Central memory CD4-positive, alpha-beta T cell (primary cell): ENCODE measurements at places on chromosomes 7 and 10.

- no peak for DNase-seq
These were observed 10.7 kb downstream of the SEMA3D start for GRCh38 chr7:85176197-85176596.

- no peak for DNase-seq
These were observed 167.2 kb downstream of the WNT2 start for GRCh38 chr7:117155694-117156093.

DNA sequence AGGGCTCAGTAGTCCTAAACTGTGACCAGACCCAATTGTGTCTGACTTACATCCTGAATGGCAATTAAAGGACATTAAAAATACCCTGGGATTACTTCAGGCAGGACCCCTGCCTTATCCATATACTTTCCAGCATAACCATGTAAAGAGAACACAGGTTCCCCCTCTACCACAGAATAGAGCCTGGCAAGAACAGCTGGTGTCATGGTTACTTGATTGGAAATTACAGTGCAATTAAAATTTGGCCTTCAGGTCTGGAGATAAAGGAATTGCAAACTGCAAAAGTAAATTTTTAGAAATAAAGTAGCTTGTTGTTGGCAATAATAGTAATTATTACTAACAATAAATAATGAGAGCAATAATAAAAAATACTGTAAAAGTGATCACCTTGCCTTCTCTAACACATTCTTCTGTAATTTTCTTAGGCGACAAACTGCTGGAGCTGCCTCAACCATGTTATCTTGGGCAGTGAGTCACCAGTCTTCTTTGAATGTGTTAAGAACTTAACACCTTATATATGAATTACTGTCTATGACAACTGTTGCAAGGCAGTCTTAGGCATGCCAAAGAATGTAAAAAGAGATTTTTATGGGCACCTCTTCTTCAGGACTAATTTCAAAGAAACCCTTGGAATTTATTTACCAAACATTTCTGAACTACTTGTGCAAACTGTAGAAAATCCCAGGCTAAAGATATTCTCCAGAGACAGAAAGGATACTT, 53.7 kb downstream of the HIBADH start:
- no peak for DNase-seq

DNA sequence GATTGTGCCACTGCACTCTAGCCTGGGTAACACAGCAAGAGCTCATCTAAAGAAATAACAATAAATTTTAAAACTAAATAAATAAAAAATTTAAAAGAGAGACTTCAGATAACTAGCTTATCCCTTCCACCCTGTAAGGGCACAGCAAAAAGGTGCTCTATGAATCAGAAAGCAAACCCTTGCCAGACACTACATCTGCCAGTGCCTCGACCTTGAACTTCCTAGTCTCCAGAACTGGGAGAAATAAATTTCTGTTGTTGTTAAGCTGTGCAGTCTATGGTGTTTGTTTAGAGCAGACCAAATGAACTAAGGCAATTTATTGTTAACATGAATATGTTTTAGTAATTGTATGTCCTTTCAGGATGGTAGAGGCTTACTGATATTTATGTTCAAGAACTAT, 174.9 kb upstream of the TRIM24 start:
- no peak for DNase-seq

DNA sequence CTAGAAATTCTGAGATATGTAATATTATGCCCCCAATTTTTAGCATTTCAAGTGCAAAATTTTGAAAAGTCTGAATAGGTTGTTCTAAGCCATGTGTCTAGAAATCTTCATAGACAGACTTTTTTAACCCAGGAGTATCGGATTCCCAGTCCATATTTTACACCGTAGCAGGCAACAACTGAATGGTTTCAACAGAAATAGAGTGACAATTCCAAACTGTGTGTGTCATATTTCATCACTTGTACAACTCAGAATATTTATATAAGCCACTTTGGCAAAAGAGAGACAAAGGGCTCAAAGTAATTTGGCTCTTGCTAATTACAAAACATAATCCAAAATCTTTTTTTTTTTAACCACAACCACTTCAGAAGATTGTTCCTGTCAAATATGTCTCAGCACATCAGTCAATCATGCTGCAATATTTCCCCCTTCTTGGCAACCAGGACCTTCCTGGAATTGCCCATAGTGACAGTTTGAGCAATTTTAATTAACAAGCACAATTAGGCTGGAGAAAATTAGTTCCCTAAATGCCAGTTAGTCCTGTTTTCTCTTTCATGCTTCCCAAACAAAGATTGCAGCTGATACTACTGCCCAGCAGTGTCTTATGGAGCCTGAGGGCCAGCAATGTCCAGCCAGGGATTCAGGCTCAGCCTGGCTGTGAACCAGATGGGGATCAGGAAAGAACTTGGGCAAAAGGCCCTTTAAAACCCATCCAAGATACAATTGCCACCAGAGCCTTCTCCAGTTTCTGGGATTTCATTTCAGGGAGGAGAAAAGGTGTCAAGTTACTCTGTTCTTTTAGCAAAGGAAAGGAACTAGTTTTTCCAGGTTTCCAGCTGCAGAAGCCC, 533.3 kb upstream of the GHITM start:
- DNase-seq = no peak

DNA sequence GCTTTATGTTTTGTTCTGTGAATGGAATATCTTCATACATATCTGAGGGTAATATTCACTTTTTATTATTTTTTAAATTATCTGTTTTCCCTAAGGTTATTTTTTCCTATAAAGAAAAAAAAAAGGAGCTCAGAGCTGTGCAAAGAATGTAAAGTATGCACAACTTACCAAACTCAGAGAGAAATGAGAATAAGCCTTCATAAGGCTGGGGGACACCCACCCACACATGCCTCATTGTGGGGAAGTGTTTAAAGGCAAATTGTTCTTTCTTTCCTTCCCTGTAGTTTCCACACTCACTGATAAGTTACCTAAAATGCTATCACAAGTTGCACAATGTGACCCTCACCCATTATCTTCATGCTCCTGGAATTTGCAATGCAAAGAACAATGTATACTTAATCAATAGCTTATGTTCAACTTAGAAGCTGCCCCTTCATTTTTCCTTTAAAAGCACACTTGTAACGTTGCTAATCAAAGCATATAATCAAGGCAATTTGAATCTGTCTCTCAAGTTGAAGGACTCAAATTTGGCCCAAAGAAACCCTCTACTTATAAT, 108.1 kb downstream of the GNAT3 start:
- DNase-seq = no peak

DNA sequence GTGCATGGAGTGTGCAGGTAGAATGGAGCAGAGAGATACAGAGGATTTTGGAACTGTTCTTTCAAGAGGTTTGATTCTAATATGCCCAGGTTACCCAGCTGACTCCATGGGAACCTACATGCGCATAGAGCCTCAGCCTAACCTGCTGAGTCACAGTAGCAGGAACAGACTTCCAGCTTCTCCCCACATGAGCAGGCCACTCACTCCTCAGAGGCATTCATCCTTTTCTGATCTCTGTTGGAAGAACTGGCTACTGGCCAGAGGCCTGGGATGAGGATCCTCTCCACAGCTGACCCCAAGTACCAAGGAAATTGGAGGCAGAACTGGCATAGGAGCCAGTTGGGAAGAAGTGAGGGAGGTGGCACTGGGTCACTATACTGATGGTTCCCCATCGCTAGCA, 17.9 kb upstream of the CCSER2 start:
- no peak for DNase-seq

- DNase-seq = no peak
These were observed 134.6 kb upstream of the NPSR1 start for GRCh38 chr7:34523226-34523918.

DNA sequence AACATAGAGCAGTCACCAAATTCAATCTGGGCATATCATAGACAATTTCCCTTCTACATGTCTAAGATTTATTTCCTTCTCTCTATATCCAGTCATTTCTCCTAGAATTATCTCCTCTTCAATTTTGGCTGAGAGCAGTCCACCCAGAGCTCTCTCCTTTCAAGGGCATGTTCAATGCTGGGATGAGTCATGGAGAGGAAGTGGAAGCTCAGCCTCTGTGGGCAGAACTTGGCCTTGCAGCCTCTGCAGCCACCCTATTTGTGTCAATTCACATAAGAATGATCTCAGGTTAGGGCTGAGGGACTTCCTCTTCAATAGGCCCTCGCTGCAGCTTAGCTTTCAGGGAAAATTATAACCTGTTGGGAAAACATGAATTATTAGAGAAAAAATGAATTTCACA, 560.8 kb downstream of the POM121L12 start:
- no peak for DNase-seq

GRCh38 chr10:28798428-28798955, 121.2 kb downstream of the BAMBI start:
- no peak for DNase-seq

- no peak for DNase-seq
These were observed 344.5 kb downstream of the PCLO start for GRCh38 chr7:82818171-82818570.

GRCh38 chr10:30813872-30814481, 184.4 kb upstream of the LYZL2 start:
- DNase-seq = no peak

DNA sequence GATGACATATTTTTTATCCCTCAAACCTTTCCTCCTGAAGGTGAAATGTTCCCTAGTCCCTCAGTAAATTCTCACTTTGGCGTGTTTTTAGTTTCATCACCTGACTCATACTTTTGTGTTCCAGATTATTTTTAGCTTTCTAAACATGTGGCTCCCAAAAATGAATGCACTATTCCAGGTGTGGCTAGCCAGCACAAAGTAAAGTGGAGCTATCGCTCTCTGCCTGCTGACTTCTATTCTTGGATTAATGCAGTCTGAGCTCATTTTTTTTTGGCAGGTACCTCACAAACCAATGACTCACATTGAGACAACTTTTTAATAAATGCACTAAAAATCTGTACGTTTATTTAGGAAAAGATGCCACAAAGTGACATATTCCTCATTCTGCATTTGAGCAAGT, 58.8 kb upstream of the LANCL2 start:
- DNase-seq = no peak

GRCh38 chr7:99167072-99167471, 23.2 kb upstream of the SMURF1 start:
- no peak for DNase-seq

GRCh38 chr7:129530795-129531391, 28.6 kb downstream of the SMKR1 start:
- no peak for DNase-seq

DNA sequence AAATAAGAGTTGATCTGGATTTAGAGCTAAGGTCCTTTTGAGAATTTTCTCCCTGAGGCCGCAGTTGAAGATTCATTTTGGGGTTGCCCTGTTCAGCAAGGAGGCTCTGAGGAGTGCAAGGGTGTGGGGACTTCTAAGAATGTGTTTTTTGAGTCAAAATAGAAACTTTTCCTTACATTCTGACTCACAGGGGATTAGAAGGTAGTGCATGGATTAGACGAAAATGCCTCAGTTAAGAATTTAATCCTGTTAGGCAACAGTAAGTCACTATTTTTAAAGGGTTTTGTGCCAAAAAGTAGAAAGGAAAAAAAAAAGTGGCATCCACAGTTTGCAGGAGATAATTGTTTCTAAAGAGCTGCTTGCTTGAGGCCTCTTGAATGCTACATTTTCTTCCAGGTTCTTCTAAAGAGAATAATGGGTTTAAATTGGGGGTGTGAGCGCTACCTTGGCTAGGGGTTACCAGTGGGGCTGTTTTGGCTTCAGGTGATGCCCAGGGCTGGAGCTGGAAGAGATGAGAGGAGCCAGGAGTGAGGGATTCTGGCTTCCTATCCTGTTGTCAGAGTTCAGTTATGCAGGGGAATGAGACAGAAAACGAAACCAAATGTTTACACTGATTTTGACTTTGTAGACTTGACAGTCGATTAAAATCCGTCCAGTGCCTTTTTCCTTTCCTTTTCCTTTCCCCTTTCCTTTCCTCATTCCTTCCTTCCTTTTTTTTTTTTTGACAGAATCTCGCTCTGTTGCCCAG, 52.9 kb downstream of the BAMBI start:
- no peak for DNase-seq

GRCh38 chr7:82821037-82821436, 341.6 kb downstream of the PCLO start:
- DNase-seq = no peak

- DNase-seq = no peak
These were observed 186.8 kb downstream of the CTTNBP2 start for GRCh38 chr7:117686311-117686935.

- no peak for DNase-seq
These were observed 188.6 kb downstream of the CUX1 start for GRCh38 chr7:102005933-102006480.

DNA sequence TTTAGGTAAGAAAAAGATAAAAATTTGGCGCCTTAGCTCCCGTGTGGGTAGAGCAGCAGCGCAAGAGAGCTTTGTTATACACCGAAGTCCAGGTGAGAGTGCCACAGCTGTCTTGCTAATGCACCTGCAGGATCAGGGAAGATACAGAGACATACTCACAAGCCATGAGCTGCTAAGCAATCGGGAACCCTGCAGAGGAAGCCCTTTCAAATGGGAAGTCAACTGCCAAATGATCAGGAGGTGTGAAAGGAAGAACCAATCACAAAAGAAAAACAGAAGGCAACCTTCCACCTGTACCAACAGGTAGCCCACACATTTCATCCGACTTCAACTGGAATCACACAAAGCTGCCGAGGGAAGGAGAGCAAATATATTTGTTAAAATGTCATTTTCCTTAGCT, 610.5 kb upstream of the PFKP start:
- DNase-seq = no peak

DNA sequence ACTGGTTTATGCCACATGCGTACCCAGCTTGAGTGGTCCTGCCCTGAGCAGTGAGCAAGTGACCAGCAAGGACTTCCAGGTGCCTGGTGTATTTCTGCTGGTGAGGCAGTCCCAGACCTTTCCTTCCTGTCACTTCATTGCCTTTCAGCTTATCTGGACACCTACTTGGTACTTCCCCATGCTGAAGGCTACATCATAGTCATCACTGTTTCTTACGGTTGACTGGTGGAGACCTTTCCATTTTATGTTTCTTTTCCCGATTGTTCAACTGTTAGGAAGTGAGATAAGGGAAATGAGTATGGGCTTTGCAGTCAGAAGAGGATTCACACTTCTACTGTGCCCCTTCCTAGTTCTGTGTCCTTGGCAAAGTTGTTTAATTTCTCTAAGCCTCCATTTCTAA, 358.5 kb downstream of the GFRA1 start:
- no peak for DNase-seq

GRCh38 chr7:12729112-12729511, 41.7 kb downstream of the ARL4A start:
- DNase-seq = no peak
